NCI-H1694 (cell line): ENCODE measurements at places on chromosomes 5 and 9.

GRCh38 chr5:37886242-37886905, 46.5 kb upstream of the GDNF start:
- DNase-seq, result no peak

GRCh38 chr5:42992088-42992879, 47.8 kb downstream of the ANXA2R start:
- no peak for DNase-seq

DNA sequence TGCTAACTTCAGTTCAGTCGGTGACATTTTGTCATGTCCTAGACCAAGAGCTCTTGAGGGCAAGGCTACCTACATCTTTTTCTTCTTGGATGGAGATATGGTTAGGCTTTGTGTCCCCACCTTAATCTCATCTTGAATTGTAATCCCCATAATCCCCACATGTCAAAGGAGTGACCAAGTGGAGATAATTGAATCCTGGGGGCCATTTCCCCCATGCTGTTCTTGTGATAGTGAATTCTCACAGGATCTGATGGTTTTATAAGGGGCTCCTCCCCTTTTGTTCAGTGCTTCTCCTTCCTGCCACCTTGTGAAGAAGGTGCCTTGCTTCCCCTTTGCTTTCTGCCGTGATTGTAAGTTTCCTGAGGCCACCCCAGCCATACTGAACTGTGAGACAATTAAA, 2.1 kb upstream of the CFAP90 start:
- no peak for DNase-seq

- DNase-seq, result no peak
These were observed at the start of gene SLC1A3 for GRCh38 chr5:36606428-36607113. TSS of gene SLC1A3 (plus strand) at chr5:36606606. CDS start at chr5:36608424, 1,818 bp downstream.

- DNase-seq, result no peak
These were observed 197.1 kb downstream of the CDH18 start for GRCh38 chr5:19790829-19791466.

- no peak for DNase-seq
These were observed 72.1 kb downstream of the FEM1C start for GRCh38 chr5:115472271-115473025.
